ENCODE measurements at places on chromosomes 3 and 15.

DNA sequence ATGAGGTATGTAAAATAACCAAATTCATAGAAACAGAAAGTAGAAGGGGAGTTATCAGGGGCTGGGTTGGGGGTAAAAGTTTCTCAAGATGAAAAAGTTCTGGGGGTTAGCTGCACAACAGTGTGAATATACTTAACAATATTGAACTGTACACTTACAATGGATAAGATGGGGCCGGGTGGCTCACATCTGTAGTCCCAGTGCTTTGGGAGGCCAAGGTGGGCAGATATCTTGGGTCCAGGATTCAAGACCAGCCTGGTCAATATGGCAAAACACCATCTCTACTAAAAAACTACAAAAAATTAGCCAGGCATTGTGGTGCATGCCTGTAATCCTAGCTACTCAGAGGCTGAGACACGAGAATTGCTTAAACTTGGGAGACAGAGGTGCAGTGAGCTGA is 274.3 kb downstream of the TJP1 start:
- no peak for DNase-seq

DNA sequence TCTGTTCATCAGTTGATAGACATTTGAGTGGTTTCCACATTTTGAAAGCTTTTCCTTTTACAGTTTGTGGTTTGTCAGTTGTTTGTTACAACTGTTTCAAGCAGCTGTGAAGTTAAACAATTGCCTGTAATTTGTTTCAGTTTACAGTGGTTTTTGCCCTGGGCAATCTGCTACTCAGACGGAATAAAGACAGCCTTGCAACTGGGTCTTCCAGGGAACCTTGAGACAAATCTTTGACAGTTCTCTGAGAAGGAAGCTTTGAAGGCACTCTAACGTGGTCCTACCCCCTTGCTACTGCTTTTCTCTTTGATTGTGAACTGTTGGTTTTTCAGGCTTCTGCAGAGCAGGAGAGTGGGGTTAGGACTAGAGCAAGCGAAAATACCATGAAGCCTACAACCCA is 28.0 kb downstream of the LRRC28 start:
- DNase-seq: no peak

- no peak for DNase-seq
These were observed 118.1 kb downstream of the ZNF621 start for GRCh38 chr3:40642812-40643211.

DNA sequence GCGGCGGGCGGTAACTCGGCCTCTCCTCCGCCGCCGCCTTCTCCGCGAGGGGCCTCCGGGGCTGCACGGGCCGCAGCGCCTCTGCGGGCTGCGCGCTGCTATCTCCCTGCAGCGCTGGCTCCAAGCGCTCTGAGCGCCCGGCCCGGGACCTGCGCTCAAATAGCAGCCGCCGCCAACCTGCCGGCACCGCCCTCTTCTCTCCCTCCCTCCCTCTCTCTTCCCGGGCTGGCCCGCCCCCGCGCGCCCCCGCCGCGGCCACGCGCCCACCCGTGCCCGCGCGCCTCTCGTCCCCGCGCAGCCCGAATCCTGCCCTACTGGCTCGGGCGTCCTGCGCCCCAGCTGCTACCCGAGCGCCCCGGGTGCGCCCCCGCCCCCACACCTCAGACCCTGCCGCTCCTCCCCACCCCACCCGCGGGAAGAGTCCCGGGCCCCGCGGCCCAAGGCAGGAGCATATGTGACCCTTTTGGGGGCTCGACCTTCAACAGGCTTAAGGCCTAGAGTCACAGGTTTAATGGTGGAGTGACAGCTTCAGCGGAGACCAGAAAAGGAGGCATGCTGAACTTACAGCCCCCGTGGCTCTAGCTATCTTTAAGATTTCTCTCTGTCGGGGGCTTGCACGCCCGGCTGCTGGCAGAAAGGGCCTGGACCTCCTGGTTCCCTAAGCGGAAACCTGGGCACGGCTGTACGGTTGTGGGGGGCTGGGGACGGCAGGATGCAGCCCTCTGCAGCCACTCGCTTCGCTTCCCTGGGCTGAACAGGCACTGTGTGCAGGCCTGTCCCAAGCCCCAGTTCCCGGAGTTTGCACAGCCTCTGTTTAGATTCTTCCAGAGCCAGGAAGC is at the start of gene CACNA2D2:
TSS of gene CACNA2D2 (minus strand) at position 131 of the 839 bp plus-strand sequence. CDS start 211 bp downstream, outside the sequence.
- no peak for DNase-seq

DNA sequence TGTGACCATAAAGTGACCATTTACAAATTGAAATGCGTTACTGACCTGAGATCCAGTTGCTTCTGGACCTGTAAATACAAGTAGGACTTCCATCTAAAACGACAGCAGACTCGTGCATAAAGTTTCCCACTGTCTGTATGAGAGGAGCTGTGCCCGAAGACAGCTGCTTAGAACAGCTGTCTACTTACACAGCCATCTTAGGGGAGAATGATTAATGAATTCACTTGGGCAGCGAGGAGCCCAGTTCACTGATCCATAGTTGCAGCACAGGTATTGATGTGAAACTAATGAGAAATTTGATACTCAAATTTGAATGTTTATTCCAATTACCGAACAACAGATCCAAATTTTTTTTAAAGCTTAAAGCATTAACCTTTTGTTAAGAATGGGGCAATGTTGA is 748.1 kb downstream of the NR2F2 start:
- DNase-seq: no peak

DNA sequence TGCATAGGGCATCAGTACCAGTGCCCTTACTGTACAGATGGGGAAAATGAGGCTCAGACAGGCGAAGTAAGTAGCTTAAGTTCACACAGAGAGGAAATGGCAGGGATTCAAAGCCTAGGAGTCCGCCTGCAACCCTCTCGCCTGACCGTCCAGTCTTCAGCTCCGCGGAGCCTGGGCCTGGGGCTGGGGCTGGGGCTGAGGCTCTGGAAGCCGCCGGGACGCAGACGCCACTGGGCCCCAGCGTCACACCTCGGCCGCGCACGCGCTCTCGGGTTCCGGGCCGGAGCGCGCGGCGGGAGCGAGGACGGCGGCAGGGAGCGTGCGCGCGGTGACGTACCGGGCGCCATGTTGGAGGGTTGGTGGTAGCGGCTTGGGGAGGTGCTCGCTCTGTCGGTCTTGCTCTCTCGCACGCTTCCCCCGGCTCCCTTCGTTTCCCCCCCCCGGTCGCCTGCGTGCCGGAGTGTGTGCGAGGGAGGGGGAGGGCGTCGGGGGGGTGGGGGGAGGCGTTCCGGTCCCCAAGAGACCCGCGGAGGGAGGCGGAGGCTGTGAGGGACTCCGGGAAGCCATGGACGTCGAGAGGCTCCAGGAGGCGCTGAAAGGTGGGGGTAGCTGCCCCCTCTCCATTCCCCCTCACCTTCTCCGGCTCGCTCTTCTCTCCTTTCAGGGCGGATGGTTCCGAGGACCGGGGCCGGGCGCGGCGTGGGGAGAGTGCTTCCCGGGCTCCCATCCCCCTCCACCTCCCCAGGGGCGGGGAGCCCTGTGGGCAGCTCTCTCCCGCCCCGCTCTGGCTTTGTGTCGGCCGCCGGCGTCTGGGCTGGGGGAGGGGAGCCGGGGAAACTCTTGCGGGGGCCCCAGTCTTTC is at the start of gene PPP4R2:
TSS of gene PPP4R2 (plus strand) at position 339 of the 861 bp plus-strand sequence. CDS start at position 566, 227 bp downstream.
- DNase-seq: peak; percentile 74

DNA sequence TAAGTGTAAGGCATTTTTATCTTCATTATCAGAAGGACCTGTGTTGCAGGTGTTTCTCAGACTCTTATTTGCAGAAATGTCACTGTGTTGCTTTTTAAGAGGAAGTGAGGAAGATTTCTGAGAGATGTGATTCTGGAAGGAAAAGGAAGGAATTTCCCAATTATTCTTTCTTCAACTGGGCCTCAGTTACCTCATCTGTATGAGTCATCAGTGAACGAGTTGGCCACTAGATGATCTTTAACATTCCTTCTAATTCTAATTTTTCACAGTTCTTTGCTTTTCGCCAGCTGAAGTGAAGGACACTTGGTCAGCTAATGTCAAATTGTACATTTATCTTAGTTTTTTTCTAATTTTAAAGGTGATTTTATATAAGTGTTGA is 28.9 kb downstream of the CLEC3B start:
- DNase-seq: no peak

GRCh38 chr3:61605589-61606175 is 44.3 kb downstream of the PTPRG start:
- DNase-seq: no peak

GRCh38 chr3:8560366-8561007 is 58.9 kb downstream of the LMCD1 start:
- DNase-seq: no peak

DNA sequence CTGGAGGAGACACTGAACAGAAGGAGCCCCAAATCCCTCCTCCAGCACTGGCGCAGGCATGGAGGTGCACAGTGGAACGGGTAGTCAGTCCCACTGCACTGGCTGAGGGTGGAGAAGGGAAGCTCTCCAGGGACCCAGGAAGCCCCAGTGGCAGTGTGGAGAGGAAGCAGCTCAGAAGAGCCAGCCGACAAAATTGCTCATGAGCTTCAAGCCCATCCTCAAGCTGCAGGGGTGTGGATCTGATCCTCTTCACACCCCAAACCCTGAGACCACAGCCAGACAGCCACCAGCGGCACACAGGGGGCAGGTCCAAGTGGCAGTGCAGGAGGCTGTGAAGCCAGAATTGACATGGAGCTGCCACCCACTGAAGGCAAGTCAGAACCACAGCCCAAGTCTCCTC is 32.1 kb downstream of the CYFIP1 start:
- DNase-seq: no peak

DNA sequence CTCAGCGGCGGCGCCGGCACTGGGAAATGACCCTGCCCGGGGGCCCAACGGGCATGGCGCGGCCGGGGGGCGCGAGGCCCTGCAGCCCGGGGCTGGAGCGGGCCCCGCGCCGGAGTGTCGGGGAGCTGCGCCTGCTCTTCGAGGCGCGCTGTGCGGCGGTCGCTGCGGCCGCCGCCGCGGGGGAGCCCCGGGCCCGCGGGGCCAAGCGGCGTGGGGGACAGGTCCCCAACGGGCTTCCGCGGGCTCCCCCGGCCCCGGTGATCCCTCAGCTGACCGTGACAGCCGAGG is 172 bp downstream of the ITPKA start:
- no peak for DNase-seq

- DNase-seq: no peak
These were observed 48.4 kb upstream of the CCDC80 start for GRCh38 chr3:112689385-112689784.

GRCh38 chr15:65365229-65365628 is 12.6 kb downstream of the IGDCC3 start:
- no peak for DNase-seq

DNA sequence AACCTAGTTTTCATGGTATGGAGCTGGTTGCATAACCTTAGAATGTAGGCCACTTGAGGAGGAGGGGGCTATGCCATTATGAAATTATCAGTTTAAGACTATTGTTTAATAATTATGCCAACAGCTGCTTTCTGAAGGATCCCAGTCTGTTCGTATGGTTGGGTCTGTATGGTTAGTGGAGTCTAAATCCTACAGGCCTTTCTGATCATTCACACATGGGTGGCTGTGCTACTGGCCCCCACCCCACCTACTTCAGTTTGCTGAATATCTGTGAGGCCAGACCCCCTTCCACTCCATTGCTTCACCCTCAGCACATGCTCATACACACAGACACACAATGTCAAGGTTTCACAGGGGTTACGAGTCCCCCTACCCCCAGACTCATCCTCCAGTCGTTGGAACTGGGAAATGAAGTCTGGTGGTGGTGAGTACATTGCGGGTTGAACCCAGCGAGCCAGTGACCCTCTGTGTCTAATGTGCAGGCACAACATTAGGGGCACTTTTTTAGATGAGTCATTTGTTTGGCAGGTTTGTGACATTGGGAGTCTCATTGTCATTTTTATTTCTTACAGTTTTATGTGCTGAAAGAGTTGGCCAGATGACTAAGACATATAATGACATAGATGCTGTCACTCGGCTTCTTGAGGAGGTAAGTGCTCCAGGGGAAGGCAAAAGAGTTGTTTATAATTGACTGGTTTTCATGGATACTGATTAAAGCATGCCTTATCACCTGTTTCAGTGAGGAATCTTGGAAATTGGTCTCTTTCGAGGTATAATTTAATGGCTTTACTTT is 85.3 kb downstream of the TRAK1 start:
- no peak for DNase-seq

- DNase-seq: no peak
These were observed 584 bp downstream of the RPS17 start for GRCh38 chr15:82539691-82540054.

- no peak for DNase-seq
These were observed 838.5 kb downstream of the DIPK2A start for GRCh38 chr3:144810160-144810559.

DNA sequence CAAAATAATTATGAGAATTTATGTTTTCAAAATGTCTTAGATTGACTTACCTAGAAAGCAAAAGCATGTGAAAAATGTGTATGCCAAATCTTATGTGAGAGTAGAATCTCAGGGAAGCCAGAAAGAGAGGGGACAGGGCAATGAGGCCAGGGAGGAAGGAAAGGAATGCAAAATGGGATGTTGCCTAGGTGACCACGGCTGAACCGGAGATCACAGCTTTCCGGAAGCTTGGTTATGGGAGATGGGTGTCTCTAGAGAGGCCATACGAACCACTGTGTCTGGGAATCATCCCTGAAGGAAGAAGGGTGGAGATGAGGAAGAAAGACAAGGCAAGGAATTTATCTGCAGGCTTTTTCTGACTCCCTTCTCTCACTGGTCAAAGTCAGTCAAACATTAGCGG is 76.0 kb downstream of the SUCLG2 start:
- DNase-seq: no peak

DNA sequence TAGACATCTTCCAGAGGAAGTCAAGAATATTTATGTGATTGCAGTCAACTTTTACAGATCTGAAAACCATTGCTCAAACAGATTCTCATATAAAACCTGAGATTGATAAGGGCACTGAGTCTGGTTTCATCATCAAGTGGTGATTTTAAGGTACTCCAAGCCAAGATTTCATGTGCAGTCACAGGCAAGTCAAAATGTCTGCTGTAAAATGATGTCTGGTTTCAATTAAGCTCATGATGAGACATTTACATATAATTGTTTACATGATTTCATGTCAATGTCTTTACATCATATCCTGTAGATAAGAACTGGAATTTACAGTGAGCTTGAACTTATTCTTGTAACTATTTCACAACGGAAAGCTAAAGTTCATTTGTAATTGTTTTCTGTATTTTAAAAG is 1215.5 kb downstream of the ROBO2 start:
- DNase-seq: no peak

DNA sequence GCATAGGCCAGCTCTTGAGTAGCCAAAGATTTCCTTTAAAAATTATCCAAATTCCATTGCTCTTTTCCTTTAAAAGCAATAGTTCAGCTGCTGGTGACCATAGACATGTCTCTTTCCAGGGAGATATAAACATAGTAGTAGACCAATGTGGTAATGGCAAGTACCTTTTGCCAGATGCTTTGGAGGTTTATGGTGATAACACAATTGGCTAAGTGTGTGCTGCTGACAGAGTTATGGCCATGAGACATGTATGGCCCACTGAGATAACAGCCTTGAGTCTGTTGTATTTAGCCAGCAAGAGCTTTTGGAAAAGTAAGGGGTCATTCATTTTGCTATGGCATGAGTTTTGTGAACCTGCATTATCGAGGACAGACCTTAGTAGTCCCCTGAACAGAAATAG is 1146.8 kb downstream of the TUSC7 start:
- DNase-seq: no peak

DNA sequence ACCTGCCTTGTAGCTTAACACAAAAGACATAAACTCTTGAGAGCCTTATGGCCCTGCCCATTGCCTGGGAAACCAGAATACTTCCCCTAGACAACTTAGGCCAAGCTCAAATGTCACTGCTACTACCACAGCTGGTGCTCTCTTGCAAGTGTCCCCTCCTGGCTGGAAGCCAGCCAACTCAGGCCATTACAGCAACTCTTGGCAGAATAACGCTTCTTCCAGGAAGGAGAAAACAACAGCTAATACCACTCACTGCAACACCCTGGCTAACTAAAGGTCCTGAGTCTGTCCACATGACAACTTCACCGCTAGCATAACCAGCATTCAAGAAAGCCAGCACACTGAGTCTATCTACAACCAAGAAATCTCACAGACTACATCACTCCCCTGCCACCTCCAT is 5.1 kb upstream of the B4GALT4 start:
- no peak for DNase-seq
